IMR-90 (cell line): ENCODE measurements at places on chromosomes 2 and 18.
A peak's percentile ranks its signal among the peaks of the same experiment; 100 is the strongest.

GRCh38 chr2:179264368-179265081, at the start of gene SESTD1:
Gene SESTD1 (minus strand): TSS chr2:179264832. CDS start chr2:179191841, 72,991 bp downstream.
- peak; percentile 7 for DNase-seq

- peak; percentile 90 for DNase-seq
Observed at GRCh38 chr2:174662459-174662858, 64.9 kb upstream of the WIPF1 start.

DNA sequence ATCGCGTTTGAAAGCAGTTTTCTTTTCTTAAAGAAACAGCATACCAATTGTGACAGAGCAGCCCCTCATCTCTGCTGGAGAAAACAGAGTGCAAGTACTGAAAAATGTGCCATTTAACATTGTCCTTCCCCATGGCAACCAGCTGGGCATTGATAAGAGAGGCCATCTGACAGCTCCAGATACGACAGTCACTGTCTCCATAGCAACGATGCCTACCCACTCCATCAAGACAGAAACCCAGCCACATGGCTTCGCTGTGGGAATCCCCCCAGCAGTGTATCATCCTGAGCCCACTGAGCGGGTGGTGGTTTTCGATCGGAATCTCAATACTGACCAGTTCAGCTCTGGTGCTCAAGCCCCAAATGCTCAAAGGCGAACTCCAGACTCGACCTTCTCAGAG, 9.5 kb downstream of the GRHL1 start:
- DNase-seq = no peak

DNA sequence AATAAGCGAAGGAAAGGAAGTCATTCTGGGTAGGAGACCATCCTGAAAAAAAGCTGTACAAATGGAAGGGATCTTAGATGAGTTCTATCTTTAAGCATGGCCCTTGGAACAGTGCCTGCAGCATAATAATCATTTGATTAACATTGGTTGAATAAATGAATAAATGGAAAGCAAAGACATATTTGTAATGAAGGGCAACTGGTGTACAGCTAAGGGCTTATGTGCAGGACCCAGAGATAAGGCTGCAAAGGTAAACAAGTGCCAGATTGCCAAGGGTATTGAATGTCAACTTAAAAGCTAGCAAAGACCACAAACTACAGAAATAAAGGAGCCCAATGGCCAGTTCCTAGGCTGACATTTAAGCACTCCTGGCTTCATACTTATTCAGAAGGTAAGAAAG, 19.4 kb downstream of the IMMT start:
- DNase-seq = no peak

DNA sequence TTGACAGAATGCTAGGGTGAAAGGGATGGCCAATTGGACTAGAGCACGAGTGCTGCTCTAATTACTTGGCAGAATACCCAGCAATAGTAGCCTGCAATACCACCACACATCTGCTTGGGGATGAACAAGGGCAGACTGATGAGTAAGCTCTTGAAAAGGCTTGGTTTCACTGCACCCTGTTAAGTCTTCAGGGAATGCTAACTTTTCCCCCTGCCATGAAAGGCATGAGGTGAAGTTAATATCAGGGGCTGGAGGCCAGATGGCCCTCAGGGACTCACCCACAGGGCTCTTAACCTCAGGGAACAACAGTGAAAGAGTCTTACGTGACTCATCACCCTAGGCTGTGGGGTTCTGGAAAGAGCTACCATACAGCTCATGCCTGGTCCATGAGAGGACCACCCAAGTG, 51.7 kb upstream of the MYL1 start:
- DNase-seq = no peak

DNA sequence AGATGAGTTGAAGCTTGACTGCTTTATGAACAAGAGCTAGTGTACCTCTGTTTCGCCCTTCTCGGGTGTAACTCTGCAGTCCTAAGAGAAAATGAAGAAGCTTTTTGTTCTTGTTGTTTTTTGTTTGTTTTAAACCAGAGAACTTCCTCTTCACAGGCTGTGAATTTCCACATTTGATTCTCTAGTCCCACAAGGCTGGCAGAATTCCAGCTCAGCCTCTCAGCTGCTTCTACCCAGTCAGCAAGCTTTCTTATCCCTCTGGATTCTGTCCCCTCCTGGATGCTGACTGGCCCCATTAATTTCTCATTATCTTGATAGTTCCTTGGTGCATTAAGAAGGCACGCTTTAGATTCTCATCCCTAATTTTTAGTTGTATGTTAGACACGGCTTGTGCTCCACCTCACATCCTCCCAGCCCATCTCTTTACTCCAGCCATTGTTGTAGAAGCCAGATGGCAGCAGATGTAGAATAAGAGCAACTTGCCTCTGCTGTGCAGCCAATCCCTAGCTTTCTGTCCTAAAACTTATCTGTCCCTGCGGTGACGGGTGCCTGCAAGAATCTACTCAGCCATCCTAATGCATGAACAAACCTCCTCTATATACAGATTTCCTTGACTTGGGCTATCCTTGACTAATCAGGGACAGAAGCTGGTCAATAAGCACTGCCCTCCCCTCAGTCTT, 12.3 kb upstream of the RESP18 start:
- peak; percentile 12 for DNase-seq

GRCh38 chr2:109194620-109194937, 65.6 kb downstream of the SH3RF3 start:
- DNase-seq = no peak

GRCh38 chr2:7665880-7666279, 748.7 kb downstream of the RNF144A start:
- DNase-seq = no peak

- DNase-seq = no peak
Observed at GRCh38 chr2:80621656-80622055, 317.1 kb upstream of the LRRTM1 start.

DNA sequence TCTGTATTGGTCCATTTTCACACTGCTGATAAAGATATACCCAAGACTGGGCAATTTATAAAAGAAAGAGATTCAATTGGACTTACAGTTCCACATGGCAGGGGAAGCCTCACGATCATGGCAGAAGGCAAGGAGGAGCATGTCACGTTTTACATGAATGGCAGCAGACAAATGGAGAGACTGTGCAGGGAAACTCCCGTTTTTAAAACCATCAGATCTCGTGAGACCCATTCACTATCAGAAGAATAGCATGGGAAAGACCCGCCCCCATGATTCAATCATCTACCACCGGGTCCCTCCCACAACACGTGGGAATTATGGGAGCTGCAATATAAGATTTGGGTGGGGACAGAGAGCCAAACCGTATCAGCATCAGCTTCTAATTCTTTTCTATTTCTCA, 217.0 kb downstream of the ANAPC1 start:
- DNase-seq = no peak

DNA sequence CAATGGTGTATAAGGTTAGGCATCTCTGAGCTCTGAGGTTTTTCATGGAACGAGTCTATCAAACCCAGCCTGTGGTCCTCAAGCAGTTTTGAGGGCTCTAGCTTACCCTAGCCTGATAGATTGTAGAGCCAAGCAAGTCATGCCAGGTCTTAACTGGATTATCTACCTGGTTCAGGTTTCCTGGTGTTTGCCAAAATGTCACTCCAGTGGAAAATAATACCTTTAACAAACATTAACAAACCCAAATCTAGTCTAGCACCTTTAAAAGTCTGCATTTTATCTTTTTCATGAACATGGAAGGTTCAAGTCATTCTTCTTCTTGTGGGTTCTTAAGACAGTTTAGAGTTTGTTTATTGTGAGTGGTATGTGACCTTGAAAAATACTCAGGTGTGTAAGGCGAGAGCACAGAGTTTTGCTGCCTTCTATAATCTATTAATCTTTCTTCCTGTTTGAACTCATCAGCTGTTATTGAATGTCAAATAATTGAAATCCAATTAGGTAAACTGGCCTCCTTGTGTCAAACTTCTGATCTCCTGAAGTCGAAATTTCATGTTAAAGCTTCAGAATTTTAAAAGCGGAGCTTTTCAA, 13.4 kb upstream of the ADGRF3 start:
- no peak for DNase-seq

DNA sequence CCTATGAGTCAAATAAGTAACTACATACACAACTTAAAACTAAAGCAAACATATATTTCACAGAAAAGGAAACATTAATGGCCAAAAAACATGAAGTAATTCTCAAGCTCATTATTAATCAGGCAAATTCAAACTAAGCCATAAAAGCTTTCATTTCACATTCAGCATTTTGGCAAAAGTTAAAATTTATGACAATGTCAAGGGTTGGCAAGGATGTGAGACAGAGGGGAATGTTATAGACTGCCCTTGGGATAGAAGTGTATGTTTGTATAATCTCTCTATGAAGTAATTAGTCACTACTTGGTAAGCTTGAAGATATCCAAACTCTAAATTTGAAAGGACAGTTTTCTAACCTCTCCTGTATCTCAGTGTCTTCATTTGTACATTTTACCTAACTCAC, 539.4 kb downstream of the RIT2 start:
- no peak for DNase-seq

- no peak for DNase-seq
Observed at GRCh38 chr2:64970495-64970894, 18.7 kb upstream of the SLC1A4 start.

- no peak for DNase-seq
Observed at GRCh38 chr2:25920786-25921415, 42.6 kb upstream of the ASXL2 start.

DNA sequence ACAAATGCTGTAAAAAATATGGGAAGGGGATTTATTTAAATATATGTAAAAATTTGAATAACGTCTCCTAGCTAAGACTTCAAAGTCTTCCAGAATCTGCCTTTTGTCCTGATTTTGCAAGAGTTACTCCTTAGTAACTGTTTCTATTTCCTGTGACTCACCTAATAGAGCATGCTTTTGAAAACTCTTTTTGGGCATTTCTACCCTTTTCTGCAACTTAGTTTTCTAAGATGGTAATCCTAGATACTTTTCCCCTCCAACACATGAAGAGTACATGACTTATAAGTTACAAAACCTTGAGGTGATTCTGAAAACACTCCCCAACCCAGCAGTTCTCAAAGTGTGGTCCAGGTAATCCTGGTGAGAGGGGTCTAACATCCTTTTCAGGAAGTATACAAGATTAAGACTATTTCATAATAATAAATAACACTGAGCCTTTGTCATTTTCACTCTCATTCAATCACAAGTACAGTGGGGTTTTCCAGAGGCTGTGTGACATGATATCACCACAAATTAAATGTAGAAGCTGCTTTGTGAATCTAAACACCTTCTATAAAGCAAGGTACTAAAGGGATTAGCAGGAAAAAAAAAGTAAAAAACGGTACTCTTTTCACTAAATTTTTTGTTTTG, 31.9 kb downstream of the PPP4R3B start:
- peak; percentile 80 for DNase-seq

GRCh38 chr2:14635391-14635871, 2.9 kb downstream of the LRATD1 start:
- DNase-seq = peak; percentile 16

DNA sequence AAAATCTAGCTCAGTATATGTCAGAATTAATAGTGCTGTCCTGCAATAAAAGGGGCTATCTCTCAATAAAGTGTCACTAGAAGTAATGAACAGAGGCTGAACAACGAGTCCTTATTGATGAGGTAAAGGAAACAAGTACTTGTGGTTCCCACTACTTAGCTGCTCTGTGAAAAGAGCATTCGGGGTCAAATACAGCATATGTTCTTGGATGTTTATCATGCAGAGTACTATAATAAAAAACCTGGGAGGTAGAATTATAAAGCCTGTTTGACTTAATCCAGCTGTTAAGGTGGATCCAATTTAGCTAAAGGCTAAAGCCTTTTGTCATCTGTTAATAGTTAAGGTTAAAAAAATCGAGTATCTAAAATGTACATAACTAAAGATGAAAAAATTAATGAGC, 32.4 kb downstream of the SLC35F5 start:
- DNase-seq = no peak

- DNase-seq = no peak
Observed at GRCh38 chr2:88666576-88666975, 24.9 kb upstream of the RPIA start.

- DNase-seq = no peak
Observed at GRCh38 chr2:68745006-68745405, 10.4 kb downstream of the ARHGAP25 start.

DNA sequence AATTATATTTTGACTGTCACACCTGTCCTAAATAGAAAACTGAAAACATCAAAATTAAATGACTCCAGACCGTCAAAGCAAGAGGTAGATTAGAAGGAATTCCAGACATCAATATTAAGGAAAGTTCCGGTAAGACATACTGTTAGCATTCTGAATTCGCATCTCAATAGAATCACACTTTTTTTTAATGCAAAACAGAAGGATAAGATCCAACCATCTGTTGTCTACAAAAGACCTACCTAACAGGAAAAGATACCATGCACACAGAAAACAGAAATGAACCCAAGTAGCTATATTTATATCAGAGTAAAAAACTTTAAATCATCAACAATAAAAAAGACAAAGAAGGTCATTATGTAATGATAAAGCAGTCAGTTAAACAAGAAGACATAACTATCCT, 145.0 kb downstream of the TMX3 start:
- no peak for DNase-seq

DNA sequence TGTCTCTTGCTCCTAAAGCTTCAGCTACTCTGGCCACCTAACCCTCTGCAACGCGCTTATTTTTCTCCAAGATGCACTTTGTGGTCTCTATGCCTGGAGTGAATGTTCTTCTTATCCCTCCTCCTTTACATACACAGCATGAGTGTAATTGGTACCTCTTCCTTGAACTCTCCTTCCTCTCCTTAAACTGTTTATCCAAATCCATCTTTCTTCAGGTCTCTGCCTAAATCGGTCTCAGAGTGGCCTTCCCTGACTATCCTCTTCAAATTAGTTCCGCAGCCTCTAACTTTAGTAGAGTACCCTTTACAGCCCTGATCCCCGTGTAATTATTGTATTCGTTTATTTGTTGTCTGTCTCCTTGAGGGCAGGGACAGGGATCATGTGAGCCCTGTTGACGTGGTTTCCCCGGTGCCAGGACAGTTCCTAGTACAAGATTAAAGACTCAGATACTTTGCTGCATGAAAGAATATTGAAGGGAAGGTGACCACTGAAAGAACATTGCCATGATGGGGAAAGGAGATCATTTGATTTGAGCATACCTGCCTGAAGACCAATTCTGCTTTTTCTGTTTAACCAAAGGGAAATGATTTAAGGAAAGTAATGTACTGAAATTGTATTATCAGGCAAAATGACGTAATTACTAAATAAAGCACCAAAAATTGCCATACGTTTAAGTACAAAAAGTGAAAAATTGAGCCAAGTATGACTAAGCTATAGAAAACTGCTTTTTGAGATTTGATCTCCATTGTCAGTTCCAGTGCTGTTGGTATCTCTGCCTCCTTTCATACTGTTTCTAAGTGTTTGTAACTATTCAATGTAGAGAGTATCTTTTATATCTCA, 1.2 kb downstream of the CNOT9 start:
- DNase-seq = peak; percentile 67
